ENCODE measurements at places on chromosomes 5 and 9.

DNA sequence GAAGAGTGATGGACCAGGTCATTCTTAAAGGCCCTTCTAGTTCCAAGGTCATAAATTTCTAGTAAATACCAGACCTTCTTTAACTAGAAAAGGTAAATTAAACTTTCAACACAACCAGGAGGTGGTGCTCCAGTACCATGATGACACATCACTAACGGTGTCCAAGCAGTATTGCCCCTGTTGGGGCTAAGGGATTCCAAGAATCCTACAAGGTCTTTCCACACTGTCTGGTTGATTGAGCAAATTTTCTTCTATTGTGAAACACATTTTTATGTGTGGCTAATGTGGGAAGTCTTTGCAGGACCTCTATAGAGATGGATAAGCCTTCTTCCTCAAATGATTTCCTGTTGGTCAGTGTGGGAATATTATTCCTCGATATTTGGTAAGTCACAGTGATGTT lies 459.6 kb upstream of the PAPPA start:
- DNase-seq: no peak

GRCh38 chr9:86838519-86839497 lies 108.5 kb downstream of the GAS1 start:
- DNase-seq: no peak

GRCh38 chr5:156686380-156686779 lies 163.7 kb upstream of the PPP1R2B start:
- no peak for DNase-seq

- DNase-seq: no peak
Observed at GRCh38 chr9:28735738-28736342, 1162.6 kb upstream of the C9orf72 start.

GRCh38 chr9:68552700-68553476 lies 12.2 kb upstream of the TMEM252 start:
- no peak for DNase-seq

DNA sequence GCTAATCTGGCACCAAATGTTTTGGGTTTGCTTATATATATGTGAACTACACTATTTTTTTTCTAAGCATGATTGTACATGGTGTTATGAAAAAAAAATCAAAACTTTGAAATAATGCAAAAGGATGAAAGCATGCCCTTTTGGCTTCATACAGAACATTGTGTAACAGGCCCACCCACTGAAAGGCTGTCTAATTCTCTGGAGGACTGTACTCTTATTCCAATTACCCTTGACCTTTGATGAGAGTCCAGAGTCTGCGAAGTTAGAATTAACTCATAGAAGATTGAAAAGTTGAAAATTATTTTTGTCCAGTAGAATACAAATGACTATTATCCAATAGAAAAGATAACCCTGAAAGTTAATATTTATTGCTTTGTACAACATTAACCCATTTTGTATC lies 117.4 kb downstream of the ADAMTS12 start:
- no peak for DNase-seq

DNA sequence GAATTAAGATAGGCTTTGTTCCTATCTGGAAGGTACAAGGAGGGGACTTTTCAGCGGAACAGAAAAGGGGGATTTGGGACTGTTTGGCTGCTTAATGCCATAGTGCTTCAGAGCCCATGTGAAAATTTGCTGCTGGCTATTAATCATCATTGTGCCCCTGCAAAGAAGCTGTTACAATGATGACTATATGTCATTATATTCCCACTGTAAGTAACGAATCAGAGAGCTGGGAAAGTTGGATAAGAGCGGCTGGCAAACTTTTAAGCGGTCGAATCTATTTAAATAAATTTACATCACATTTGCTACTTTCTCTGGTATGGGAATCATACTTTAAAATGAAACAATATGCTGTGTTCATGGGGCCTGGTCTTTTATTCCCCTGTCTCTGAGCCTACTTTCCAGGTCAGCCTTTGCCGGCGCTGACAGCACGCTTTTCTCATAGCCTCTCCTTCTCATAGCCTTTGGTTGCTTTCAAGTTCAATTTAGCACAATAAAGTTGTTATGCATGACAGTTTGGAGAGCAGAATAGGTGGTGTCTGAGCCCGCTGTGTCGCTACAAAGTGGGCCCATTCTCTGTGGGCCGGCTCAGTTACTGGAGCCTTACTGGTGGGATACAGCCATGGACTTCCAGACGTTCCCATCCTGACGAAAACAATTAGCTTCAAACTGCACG lies 271.2 kb upstream of the TMEM161B start:
- DNase-seq: no peak

GRCh38 chr5:150035139-150035895 lies 34.8 kb downstream of the HMGXB3 start:
- DNase-seq: no peak

- no peak for DNase-seq
Observed at GRCh38 chr9:137077758-137078693, 709 bp downstream of the UAP1L1 start.

DNA sequence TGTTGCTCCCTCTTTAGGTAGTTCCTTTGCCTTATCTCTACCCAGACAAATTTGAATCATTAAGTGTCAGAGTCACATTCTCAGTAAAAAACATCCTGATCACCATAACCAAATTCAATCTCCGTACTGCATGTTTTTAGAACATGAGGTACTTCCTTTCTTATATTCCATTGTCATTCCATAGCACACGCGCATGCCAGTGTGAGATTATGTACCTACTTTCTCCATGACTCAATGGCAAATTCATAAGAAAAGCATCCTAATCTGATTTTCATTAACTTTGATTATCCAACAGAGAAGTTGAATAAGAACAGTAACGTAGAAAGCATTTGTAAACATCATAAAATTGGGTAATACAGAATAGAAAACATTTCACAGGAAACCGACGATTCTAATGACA lies 1118.6 kb upstream of the CDH9 start:
- no peak for DNase-seq

GRCh38 chr9:97768746-97769145 lies 71.6 kb upstream of the XPA start:
- no peak for DNase-seq

DNA sequence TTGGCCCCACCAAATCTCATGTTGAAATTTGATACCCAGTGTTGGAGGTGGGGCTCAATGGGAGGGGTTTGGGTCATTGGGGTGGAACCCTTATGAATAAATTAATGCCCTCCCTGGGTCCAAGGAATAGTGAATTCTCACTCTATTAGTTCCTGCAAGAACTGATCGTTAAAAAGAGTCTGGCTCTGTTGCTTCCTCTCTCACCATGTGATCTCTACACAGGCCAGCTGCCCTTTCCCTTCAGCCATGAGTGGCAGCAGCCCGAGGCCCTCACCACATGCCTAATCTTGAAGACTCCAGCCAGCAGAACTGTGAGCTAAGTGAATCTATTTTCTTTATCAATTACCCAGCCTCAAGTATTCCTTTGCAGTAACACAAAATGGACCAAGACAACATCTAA lies 106.0 kb downstream of the CAAP1 start:
- DNase-seq: no peak

- no peak for DNase-seq
Observed at GRCh38 chr5:53892224-53892623, 331.8 kb downstream of the NDUFS4 start.

DNA sequence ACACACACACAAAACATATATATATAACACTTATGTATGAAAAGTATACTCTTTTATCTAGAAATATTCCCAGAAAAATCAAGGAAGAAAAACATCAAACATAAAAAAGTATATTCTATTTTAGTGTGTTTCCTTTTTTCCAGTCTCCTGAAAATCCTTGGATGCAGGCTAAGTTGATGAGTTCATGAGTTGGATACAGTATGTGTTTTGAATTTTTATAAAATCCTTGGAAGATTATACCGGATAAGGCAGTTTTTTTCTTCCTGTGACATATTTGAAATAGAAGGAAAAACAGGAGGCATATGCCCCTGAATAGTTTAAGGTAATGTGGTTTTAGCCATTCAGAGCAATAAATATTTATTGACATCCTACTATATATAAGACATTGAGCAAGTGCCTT lies 203.6 kb downstream of the SNX18 start:
- no peak for DNase-seq

DNA sequence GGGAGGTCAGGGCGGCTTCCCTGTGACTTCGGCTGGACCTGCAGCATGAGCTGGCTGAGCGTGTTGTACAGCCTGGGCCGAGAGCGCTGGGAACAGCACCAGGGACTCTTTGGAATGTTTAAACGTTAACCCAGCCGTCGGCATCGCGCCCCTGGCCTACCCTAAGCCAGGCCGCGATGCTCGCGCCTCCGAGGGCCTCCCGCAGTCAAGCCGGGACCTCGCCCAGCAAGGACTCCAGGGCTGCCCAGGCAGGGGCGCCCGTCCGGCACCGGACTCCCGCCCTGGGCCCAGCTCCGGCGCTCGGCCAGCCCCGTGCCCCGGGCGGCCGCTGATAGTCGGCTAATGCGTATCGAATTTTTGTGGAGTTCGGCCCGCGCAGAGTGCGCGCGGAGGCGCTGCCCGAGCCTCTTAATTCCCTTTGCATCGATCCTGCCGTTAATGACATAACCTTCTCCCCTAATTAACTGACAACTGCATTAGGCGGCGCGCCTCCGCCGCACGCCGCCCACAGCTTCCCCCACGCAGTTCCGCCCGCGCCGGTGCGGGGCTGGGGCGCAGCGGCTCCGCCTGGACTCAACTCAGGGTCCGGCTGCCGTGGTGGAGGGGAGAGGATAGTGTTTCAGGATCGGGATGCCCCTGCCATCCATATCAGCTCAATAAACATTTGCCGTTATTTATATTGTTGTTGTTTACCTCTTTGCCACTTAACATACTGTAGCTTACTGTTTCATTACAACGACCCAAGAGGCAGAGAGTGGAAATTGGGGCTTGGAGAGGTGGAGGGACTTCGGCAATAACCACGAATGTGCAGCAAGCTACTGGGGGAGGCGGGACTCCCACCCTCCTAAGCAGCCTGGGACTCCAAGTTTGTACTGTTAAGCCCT lies 28.8 kb upstream of the CDC23 start:
- DNase-seq: no peak
